Retinal pigment epithelial cell (primary cell): ENCODE measurements at places on chromosomes 3 and 15.
A peak's percentile ranks its signal among the peaks of the same experiment; 100 is the strongest.

DNA sequence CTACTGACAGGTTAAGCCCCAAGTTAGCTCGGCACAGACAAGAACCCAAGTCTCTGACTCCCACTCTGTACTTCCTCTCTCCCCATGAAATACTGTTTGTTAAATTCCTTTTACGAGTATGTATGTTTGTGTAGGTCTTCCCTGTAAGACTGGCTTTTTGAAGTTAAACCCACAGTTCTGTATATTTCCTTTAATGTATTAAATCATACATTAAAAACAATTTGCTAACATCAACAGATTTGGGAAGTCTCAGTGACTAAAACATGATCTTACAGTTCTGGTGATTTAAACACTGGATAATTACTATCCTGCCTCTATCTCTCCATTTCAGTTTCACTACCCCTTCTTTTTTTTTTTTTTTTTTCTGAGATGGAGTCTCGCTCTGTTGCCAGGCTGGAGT is 4.4 kb downstream of the CMTM6 start:
- DNase-seq: no peak

GRCh38 chr15:79609506-79609905 is 177.4 kb downstream of the MINAR1 start:
- DNase-seq: no peak

GRCh38 chr3:147008886-147009285 is 397.5 kb downstream of the ZIC4 start:
- DNase-seq: no peak

GRCh38 chr3:72274493-72275330 is 489.8 kb upstream of the PROK2 start:
- DNase-seq: no peak

DNA sequence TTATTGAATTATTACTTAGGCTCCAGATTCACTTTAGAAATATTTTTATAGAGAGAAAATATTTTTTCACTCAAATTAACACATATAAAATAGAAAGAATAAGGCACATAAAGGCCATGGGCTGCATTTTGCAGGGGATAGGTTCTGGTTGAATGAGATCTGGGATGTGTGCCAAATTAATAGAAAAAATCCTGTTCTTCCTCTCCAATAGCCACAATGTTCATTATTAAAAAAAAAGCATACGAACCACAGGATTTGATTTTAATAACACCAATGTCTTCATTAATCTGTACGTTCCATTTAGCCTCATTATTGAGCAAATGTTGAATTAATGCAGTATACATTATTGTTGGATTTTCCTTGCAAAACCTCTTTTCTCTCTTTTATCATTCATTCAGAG is 622.8 kb upstream of the AGTR1 start:
- no peak for DNase-seq

GRCh38 chr3:184656829-184657681 is 54.8 kb downstream of the MAGEF1 start:
- no peak for DNase-seq

DNA sequence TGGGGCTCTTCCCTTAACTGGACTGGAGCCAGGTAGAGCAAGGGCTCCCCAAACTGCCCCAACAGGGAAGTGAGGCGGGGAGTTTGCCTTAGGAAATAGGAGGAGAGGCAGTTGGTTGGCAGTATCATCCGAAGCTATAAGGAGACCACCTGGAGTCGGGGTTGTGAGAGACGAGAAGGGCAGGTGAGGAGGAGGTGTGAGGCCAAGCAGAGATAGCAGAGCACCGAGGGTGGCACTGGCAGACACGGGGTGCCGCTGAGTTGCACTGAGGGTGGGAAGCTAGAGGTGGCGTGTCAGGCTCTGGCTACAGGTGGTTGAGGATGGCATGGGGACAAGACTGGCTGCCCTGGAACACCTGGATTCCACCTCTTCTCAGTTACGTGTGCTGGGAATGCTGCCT is 17.2 kb downstream of the RASGRF1 start:
- DNase-seq: no peak

GRCh38 chr15:56468401-56468800 is 3.5 kb upstream of the MNS1 start:
- no peak for DNase-seq

GRCh38 chr3:108779496-108779895 is 22.3 kb upstream of the RETNLB start:
- no peak for DNase-seq

GRCh38 chr15:20358779-20359414 is 182.7 kb downstream of the GOLGA6L6 start:
- DNase-seq: no peak

DNA sequence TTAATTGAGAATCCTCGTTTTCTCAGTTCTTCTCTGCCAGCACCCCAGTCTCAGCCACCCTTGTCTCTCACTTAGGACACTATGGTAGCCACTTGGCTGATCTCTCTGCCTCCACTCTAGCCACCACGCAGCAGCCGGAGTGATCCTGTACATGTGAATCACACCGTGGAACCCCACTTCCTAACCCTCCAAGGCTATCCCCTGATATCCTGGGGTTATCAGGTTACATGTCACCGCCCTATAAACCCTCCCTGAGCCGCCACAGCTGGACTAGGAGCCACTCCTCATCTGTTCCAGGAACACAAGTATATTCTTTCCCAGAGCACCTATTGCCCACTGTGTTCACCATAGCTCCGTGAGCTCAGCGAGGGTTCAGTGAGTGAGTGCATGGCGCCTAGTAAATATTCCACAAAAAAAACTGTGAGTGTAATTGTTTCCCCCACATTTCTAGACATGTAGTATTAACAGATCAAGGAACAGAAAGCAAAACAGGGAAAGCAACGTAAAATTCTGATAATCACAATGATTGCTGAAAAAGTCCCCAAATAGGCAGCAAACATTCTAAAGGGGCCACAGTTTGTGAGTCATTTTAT is 661 bp upstream of the PARP14 start:
- DNase-seq: no peak

- DNase-seq: no peak
These were observed 237.7 kb upstream of the EIF1B start for GRCh38 chr3:40071683-40072238.

GRCh38 chr3:9732080-9732739 is 675 bp downstream of the BRPF1 start:
- DNase-seq: no peak

GRCh38 chr3:158768881-158769543 is 32.8 kb upstream of the MFSD1 start:
- DNase-seq: peak; percentile 78

- DNase-seq: no peak
These were observed 61.4 kb downstream of the FRMD4B start for GRCh38 chr3:69324362-69325025.

DNA sequence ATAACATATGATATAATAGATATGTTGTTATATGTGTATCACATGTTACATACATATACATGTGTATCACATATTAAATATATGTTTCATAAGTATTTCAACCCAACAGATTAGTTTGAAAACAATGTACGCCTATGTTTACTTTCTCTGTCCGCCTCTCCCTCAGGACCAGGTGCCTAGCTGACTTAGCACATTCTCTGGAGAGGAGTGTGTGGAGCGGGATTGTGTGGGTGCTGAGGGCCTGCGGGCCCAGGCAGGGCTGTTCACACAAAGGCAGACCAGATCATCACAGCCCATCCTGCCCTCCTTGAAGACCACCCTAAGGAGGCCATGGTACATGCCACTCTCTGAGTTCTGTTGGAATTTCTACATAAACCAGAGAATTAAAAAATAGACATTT is 81.0 kb downstream of the PLXNA1 start:
- no peak for DNase-seq

- no peak for DNase-seq
These were observed 12.8 kb downstream of the FOXL2 start for GRCh38 chr3:138933981-138934691.

DNA sequence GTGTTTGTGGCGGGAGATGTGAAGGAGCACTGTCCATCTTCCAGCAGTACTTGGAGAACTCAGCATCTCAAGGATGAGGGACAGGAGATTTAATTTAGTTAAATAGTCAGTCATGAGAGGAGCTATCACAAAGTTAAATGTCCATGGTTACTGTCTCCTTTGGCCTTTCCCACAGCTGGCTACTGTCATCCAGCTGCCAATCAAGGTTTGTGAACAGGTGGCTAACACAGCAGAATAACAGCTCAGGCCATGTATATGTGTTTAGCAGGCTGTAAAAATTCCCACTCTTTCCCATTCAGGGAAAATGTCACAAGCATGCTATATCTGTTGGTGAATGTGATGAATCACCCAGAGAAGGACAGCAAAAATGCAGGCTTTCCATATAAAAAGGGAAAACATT is 120.5 kb downstream of the TMEM108 start:
- no peak for DNase-seq

GRCh38 chr15:32743411-32744140 is 25.8 kb downstream of the GREM1 start:
- no peak for DNase-seq

- no peak for DNase-seq
These were observed 34.5 kb downstream of the NR1D2 start for GRCh38 chr3:23979569-23979968.

DNA sequence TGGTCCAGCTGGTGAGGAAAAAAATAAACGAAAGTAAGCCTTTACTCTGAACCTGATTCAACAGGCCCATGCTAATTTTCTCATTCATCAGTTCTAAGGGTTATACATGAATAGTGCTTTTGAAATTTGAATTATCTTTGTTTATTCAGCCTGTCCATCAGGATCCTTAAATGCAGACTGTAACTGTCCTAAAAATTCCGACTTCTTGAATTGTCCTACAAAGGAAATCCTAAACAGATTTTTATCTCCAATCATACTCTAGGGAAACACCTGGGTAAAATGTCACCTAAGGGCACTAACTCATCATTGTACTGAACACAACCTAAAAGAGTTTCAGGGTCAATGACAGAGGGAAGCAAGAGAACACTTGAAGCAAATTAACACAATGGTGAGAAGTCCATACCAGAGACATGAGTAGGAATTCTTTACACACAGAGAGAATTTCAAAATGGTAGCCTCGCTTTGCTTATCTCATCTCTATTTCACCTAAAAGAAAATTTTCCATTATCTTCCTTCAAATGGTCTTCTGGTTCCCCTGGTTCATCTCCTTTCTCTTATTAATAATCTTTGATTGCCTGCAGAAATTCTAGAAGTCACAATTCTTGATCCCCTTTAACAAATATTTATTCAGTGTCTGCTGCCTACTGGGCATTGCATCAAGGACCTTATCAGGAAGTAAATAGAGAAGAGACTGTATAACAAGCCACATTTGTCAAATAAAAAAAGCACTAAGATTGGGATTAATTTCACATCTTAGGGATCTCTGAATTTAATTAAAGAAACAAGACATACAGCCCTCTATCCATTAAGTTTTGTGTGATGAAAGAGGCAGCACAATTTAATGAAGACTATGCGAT is 182.7 kb downstream of the MEIS2 start:
- no peak for DNase-seq

DNA sequence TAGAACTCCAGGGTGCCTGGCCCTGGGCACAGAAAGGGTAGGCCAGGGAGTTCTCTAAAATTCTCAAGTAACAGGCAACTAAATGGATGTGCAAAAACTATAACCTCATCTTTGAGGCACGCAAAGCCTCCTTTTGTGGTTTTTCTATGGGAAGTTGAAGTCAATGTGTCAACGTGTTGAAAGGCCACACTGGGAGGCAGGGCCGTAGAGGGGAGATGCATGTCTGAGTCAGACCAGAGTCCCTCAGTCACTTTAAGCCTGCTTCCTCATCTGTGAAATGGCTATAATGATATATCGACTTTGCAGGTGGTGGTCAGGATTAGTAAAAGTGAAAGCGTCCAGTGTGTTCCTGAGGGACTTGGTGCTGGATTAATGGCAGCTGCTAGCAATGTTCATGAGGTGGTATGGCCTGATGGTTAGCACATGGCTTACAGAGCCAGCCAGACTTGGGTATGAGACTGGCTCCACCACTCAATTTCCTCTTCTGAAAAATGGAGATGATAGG is 17.0 kb downstream of the TGM5 start:
- DNase-seq: no peak

- no peak for DNase-seq
These were observed 683.6 kb upstream of the ARPP21 start for GRCh38 chr3:34955680-34956079.

- DNase-seq: no peak
These were observed 243.3 kb upstream of the TOPAZ1 start for GRCh38 chr3:43998370-43998835.

GRCh38 chr3:64977308-64978100 is 289.7 kb upstream of the ADAMTS9 start:
- peak; percentile 32 for DNase-seq

DNA sequence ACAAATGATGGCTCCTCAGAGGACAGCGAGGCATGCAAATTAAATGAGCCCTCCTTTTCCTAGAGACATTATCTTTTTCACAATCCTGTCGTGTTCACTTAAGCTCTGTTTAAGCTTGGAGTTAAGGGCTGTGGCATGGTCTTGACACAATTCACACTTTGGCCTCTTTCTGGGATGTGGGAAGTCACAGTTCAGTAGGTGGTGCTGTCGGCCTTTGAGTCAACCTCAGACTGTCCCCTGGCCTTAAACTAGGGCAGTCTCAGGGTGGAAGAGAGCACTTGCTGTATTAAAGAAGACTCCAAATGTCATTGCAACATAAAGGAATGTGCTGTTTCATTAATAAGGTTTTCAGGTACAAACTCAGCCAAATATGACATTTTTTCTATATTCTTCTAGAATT is 351.0 kb downstream of the MCTP2 start:
- DNase-seq: no peak

GRCh38 chr3:55571913-55572312 is 84.8 kb upstream of the WNT5A start:
- no peak for DNase-seq

GRCh38 chr3:132563420-132564069 is 33.5 kb upstream of the ACKR4 start:
- DNase-seq: no peak

GRCh38 chr15:70269991-70270751 is 172.5 kb upstream of the TLE3 start:
- no peak for DNase-seq

- no peak for DNase-seq
These were observed 239.2 kb downstream of the GABRG3 start for GRCh38 chr15:27210176-27210575.

GRCh38 chr15:59657635-59658125 is 365 bp upstream of the GTF2A2 start:
- no peak for DNase-seq

DNA sequence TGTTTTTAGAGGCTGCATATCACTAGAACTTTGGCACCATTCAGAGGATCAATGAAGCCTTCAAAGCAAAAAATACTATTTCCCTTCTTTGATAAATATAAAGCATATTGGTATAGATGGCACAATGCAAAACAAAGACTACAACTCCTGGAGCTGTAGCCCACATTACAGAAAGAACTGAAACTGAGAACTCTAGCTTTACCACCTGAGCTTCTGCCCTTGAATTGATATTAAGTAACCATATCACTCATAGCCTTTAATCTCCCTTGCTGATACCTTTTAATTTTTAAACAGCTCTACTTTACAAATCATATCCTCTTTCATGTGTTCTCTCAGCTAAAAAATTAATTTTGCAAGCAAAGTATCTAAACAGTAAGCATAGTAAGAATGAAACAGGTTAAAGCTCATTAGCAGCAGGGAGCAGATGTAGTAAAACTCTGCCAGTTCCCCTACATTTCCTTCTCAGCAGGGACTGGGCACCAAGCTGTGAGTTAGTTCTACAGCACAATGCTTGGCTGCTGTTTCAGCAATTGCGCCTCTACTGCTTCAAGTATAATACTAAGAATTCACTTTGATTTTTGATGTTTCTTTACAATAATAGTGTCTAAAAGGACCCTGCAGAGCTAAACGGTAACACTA is 97.9 kb upstream of the NANOGP8 start:
- DNase-seq: no peak
